ENCODE measurements at places on chromosomes 12 and 14.

- DNase-seq: no peak
Measured at GRCh38 chr12:25997201-25997963, 38.9 kb downstream of the RASSF8 start.

- no peak for DNase-seq
Measured at GRCh38 chr12:17971850-17972249, 118.1 kb downstream of the RERGL start.

- DNase-seq: no peak
Measured at GRCh38 chr12:16076970-16077522, 165.9 kb downstream of the DERA start.

GRCh38 chr14:95710106-95710505 lies 3.8 kb downstream of the TCL1A start:
- no peak for DNase-seq

- DNase-seq: no peak
Measured at GRCh38 chr14:35877276-35877675, 51.1 kb downstream of the BRMS1L start.

GRCh38 chr14:85573406-85573805 lies 43.5 kb downstream of the FLRT2 start:
- DNase-seq: no peak

- no peak for DNase-seq
Measured at GRCh38 chr14:78479127-78479780, 309.1 kb downstream of the NRXN3 start.

GRCh38 chr14:26281280-26281998 lies 316.4 kb downstream of the NOVA1 start:
- no peak for DNase-seq

DNA sequence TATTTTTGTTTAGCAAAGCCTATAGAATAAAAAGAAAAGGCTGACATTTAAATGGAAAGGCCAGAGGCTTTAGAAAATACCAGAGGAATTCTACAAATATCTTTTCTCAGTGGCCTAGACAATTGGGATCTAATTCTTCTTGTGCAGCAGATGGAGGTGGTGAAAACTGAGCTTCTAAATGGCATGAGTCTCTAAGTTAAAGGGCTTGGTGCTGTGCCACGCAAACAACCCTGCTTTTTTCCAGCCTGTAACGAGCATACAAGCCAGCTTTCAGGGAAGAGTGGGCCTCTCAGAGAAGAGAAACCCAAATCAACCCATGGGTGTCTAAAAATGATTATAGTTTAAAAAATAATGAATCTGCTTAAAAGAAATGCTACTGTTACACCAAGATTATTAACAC lies 237.9 kb upstream of the NAV3 start:
- DNase-seq: no peak

DNA sequence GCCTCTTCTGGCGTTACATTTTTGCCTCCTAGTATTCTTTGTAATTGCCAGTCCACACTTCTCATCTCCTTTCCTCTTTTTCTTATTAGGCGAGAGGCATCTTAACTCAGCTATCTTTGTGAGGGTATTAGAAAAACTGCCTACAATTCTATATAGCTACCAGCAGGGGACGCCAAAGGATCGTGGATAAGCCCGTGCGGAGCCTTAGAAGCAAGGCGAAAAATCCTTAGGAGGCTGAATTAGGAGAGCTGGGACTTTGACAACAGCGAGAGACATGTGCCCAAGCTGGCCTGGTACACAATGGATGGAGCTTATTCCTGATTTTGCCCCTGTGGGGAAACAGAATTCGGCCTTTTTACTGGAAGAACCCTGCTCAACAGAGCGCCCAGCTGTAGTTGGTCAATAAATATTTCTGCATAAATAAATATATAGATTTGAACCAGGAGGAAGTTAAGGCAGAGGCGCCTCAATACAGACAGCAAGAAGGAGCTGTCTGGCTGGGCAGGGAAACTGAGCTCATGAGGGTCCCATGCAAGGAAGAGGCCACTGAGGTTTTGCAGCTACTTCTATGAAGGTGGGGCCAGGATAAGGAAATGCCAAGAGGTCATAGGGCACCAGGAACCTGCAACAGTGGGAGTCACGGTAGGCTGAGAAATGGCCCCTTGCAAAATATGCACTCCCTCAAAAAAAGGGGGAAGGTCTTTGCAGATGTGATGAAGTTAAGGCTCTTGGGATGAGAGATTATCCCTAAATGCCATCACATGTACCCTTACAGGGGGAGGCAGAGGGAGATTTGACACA lies 14.6 kb upstream of the RBM19 start:
- DNase-seq: peak; percentile 29

DNA sequence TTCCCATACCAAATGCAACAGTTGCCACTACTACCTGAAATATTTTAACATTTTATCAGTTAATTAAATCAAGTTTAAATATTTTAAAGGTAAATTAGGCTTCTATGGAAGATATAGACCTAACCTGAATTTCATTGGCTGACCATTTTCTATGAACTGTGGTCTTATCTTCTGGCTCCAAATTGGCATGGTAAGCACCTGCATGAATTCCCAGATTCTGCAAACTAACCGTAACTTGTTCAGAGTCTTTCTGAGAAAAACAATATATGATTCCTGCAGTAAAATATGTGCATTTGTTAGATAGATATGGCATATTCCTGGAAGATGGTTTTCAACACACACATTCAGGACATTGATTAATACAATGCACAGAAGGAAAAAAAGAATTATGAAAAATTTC lies 25.9 kb downstream of the RECQL start:
- no peak for DNase-seq

- DNase-seq: no peak
Measured at GRCh38 chr12:526089-526488, 66.3 kb downstream of the B4GALNT3 start.

- DNase-seq: no peak
Measured at GRCh38 chr14:96139879-96140278, 64.8 kb upstream of the BDKRB2 start.

GRCh38 chr12:91482231-91482630 lies 299.6 kb upstream of the DCN start:
- no peak for DNase-seq

GRCh38 chr14:30118992-30119640 lies 191.5 kb upstream of the PRKD1 start:
- DNase-seq: no peak

DNA sequence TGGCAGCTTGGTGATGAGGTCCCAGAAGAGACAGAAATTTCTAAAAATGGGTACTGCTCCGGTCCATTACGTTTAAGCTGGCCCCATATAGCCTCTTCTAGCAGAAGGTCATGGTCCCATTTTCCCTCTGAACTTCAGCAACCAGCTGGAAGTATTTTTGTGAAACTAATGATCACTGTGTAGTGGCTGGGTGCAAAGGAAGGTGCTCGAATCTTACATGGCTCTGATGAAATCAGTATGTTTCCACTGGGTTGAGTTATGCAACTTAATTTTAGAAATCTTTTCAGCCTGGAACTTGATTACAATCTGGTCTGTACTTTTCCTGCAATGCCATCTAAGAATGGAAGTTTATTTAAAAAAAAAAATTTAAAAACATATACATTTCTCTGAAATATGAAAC lies 228.5 kb downstream of the FOXN3 start:
- DNase-seq: no peak

GRCh38 chr12:16599081-16599480 lies 6.9 kb downstream of the LMO3 start:
- no peak for DNase-seq

DNA sequence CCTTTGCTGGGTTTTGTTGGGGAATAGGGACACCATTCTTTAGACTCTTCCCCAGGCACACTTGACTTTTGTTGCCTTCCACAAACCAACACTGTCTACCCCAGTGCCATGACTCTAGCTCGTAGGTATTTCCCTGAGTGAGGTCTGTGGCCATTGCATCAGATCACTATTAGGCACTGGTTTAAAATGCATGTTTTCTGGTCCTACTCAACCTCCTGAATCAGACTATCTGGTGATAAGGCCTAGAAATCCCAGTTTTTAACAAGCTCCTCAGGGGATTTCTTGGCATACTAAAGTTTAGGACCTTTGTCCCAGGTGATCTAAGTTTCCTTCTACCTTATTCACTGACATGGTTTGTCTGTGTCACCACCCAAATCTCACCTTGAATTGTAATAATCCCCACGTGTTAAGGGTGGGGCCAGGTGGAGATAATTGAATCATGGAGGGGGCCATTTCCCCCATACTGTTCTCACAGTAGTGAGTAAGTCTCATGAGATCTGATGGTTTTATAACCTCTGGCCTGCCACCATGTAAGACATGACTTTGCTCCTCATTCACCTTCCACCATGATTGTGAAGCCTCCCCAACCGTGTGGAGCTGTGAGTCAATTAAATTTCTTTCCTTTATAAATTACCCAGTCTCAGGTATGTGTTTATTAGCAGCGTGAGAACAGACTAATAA lies 87.8 kb upstream of the PSMC1 start:
- no peak for DNase-seq

DNA sequence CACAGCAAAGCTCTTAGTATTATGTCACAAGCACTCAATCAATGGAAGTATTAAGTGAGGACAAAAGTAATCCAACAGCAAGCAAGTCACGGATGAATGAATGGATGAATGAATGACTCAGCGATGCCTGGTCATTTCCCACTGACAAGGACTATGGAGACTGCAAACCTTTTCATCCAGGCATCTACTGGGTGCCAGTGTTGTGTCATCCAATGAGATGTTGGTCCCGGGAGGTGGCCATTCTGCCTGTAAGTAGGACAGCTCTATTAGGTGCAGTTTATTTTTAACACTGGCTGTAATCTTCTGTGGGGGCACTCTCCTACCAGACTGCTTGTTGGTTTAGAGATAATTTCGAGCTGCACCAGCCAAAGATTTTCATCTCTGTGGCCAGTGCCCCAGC lies 39.4 kb downstream of the STAB2 start:
- DNase-seq: no peak
